ENCODE measurements at places on chromosomes 4 and X. TPM values are rescaled to one million over a fixed set of nuclear protein-coding genes. Genes with fewer than 3 reads are reported as not detected.

DNA sequence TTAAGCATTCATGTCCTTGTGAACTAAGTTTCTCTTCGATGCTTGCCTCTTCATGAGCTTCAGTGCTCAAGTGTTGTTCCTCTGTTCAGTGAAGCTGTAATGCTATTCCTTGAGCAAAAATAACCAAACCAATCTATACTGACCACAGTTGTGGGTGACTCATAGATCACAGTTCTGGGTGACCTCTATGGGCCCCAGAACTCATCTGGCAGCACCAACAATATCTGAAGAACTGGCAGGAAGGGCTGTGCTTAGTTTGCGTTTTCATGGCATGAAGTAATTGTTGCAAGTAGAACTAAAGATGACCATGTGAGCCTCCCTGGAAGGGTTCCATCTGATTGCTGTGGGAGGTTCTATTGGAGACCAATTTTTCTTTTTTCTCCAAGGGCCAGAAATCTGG is 106.2 kb downstream of the CCNG2 start:
- no peaks in the 10 kb centered on the region for H3K4me1 ChIP-seq
- no peak for DNase-seq
- no peaks in the 10 kb centered on the region for H3K36me3 ChIP-seq
- H3K27me3 ChIP-seq: peaks cover 25% of the 10 kb centered on the region
- H3K27ac ChIP-seq: no peak overlapping the region

GRCh38 chr4:20249333-20249732 is 2.4 kb upstream of the SLIT2 start:
- H3K4me1 ChIP-seq: peaks cover 37% of the 10 kb centered on the region
- no peak overlapping the region for H3K4me3 ChIP-seq
- H3K27ac ChIP-seq: no peak overlapping the region
- H3K27me3 ChIP-seq: peaks cover 14% of the 10 kb centered on the region
- no peaks in the 10 kb centered on the region for H3K36me3 ChIP-seq

GRCh38 chrX:32545101-32545500 is 666.2 kb downstream of the DMD start:
- DNase-seq: no peak
- H3K4me1 ChIP-seq: peaks cover 37% of the 10 kb centered on the region
- H3K4me3 ChIP-seq: no peak overlapping the region
- peak overlapping the region; percentile 62 for H3K27ac ChIP-seq
- H3K36me3 ChIP-seq: peaks cover 9% of the 10 kb centered on the region
- no peaks in the 10 kb centered on the region for H3K27me3 ChIP-seq

- H3K4me3 ChIP-seq: no peak overlapping the region
- H3K27ac ChIP-seq: no peak overlapping the region
- H3K36me3 ChIP-seq: peaks cover 4% of the 10 kb centered on the region
- DNase-seq: no peak
- no peaks in the 10 kb centered on the region for H3K27me3 ChIP-seq
Observed at GRCh38 chr4:98873059-98873458, 55.9 kb downstream of the EIF4E start.

GRCh38 chrX:155544881-155545280 is 67.9 kb downstream of the TMLHE start:
- no peak overlapping the region for H3K27ac ChIP-seq
- H3K4me1 ChIP-seq: no peaks in the 10 kb centered on the region
- H3K27me3 ChIP-seq: no peaks in the 10 kb centered on the region
- no peak overlapping the region for H3K4me3 ChIP-seq

DNA sequence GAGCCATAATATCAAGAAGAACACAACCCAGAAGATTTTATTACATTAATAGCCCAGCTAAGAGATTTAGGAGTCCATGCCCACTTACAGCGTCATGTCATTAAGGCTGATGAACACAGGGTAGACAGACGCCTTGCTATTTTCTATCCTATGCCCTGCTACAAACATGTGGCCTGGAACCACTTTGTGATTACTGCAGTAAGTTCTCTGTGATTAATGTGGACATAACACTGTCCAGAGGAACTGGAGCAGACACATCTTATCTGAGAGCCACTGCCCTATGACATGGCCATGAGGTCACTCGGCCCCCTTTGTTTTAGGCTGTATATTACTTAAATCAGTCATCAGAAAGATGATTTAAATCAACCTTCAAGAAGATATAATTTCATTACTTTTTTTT is 211.7 kb downstream of the MAML3 start:
- H3K27ac ChIP-seq: peak overlapping the region; percentile 66
- no peak overlapping the region for H3K4me3 ChIP-seq
- peaks cover 21% of the 10 kb centered on the region for H3K4me1 ChIP-seq

GRCh38 chr4:184318852-184319251 is 101.2 kb upstream of the ENPP6 start:
- DNase-seq: no peak
- H3K27ac ChIP-seq: no peak overlapping the region
- H3K36me3 ChIP-seq: no peaks in the 10 kb centered on the region
- H3K27me3 ChIP-seq: no peaks in the 10 kb centered on the region
- no peak overlapping the region for H3K4me3 ChIP-seq
- H3K4me1 ChIP-seq: no peaks in the 10 kb centered on the region

IL2 gene
- not detected for total RNA-seq

SSX3 gene
- not detected for total RNA-seq

PDGFRA gene
- 100 TPM for total RNA-seq

RASL11B gene
- total RNA-seq: 22.7 TPM

DGKK gene
- total RNA-seq: 0.04 TPM

HOPX gene
- 3.1 TPM for total RNA-seq

SYTL5 gene
- total RNA-seq: 1.7 TPM
